ENCODE measurements at places on chromosomes 4 and X. TPM values are rescaled to one million over a fixed set of nuclear protein-coding genes. Genes with fewer than 3 reads are reported as not detected.

KCND1 gene
- total RNA-seq = 0.79 TPM

FRMPD3 gene
- not detected for total RNA-seq

TAF7L gene
- not detected for total RNA-seq

HPGDS gene
- not detected for total RNA-seq

FATE1 gene
- total RNA-seq = not detected

DUSP9 gene
- total RNA-seq = 0.05 TPM

SSX1 gene
- not detected for total RNA-seq

SLITRK4 gene
- total RNA-seq = 0.34 TPM

KLHL34 gene
- total RNA-seq = not detected

FGD1 gene
- total RNA-seq = 2.4 TPM

CTAG2 gene
- total RNA-seq = not detected

FREM3 gene
- 0.51 TPM for total RNA-seq

ASMT gene
- not detected for total RNA-seq

HELT gene
- not detected for total RNA-seq

ADH4 gene
- not detected for total RNA-seq

ZNF718 gene
- 9.3 TPM for total RNA-seq

ASB12 gene
- total RNA-seq = not detected

GPR119 gene
- total RNA-seq = not detected

ARHGAP10 gene
- 12.3 TPM for total RNA-seq

MEPE gene
- total RNA-seq = not detected

GYPB gene
- not detected for total RNA-seq

FAT4 gene
- total RNA-seq = 69.6 TPM

TCEAL7 gene
- total RNA-seq = 1.2 TPM

GRSF1 gene
- 117 TPM for total RNA-seq

STATH gene
- not detected for total RNA-seq

TMPRSS11B gene
- total RNA-seq = not detected

CTSO gene
- 9.3 TPM for total RNA-seq

DCAF12L1 gene
- 0.09 TPM for total RNA-seq

BEND2 gene
- total RNA-seq = under 0.01 TPM

UGT2A1 gene
- total RNA-seq = 0.05 TPM

GCNA gene
- 3.2 TPM for total RNA-seq

OTOP1 gene
- total RNA-seq = not detected

ENPEP gene
- 0.14 TPM for total RNA-seq

ETNPPL gene
- total RNA-seq = not detected

CXorf49 gene
- total RNA-seq = not detected

SPANXA1 gene
- total RNA-seq = not detected

SOX3 gene
- not detected for total RNA-seq

PLRG1 gene
- 70.3 TPM for total RNA-seq

F9 gene
- total RNA-seq = not detected

RIPPLY1 gene
- total RNA-seq = not detected

GIMD1 gene
- total RNA-seq = not detected

CYTL1 gene
- total RNA-seq = 28.9 TPM

LONRF3 gene
- 25.2 TPM for total RNA-seq
